Liver (tissue), 10 donors: ENCODE measurements at places on chromosomes 12 and 14. TPM values are rescaled to one million over a fixed set of nuclear protein-coding genes. Genes with fewer than 3 reads are reported as not detected.

DNA sequence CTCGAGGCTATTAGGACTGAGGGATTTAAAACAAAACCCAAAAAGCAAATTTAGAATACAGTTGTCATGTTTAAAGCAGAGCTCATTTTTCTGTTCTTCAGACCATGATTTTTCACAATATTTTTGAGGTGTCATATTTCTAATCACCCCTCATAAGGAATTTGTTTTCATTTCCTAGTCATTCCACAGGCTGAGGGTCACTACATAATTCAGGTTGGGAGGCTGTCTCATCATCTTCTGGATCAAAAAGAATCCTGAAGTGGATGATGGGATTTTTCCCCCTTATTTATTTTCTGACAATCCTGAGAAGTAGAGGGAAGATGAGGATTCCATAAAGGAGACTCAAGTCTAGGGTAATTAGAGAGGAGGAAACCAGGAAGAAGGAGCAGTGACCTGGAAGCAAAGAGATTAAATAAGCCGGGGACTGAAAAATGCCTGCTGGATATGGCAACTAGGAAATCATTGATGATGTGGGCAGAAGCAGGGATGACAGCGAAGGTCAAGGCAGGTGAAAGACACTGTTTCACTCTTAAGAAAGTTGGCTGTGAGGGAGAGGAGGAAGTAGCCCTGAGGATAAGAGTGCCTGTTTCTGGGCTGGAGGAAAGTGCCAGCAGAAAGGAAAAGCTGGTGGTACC, 9.0 kb upstream of the PCNX1 start:
- DNase-seq, result no peak

DHH gene
- 0.09 TPM for total RNA-seq

- DNase-seq, result no peak
Measured at GRCh38 chr12:77118696-77119095, 53.3 kb upstream of the E2F7 start.

ESRRB gene
- 0.14 TPM for total RNA-seq

GRCh38 chr14:80428171-80428570, 216.9 kb upstream of the DIO2 start:
- DNase-seq, result no peak

PLEKHD1 gene
- total RNA-seq, result 0.05 TPM

ERBB3 gene
- total RNA-seq, result 141 TPM

ALDH2 gene
- total RNA-seq, result 93.1 TPM

GRCh38 chr14:70811050-70811449, 1.7 kb upstream of the MAP3K9 start:
- no peak for DNase-seq
